ENCODE measurements at places on chromosomes 7 and 10.

DNA sequence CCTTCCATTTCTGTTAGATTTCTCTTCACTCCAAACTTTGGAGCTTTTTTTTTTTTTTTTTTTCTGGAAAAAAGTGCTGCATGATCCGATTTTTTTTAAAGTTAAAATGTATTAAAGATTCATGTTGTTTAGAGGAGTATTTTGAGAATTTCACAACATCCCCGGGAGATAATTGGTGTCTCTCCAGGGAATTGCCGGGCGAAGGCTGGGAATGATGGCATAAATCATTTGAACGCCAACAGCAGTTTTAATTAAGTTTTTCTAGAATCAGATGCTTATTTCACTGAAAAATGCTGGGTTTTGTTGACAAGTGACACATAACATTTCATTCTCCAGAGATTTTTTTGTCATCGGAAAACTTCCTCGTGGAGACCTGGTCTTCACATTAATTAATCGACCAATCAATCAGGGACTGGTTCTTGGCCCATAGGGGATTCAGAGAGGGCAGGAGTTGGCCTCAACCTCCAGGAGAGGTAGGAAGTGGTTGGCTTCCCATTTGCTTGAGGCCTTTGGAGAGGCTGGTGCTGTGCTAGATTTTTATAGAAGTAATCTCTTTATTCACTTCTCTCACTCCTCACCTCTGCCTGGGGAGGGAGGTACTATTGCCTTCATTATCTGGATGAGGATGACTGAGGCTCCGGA, 439.4 kb downstream of the TYW1 start:
- no peak for DNase-seq

DNA sequence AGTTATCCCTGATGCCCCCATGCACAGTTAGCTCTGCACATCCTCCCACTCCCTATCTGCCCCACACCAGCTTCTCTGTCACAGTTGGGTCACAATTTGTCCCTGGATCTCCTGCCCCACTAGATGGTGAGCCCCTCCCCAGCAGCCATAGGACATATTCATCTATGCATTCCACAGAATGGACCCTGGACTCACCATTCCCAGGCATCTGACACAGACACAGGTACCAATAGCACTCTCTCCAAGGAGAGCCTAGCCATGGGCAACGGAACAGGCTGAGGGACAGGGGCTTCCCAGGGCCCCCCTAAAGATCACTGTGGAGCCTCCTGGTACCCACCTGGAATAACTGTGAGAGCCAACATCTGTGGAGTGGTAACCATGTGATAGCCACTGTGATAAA, 34.7 kb upstream of the EEPD1 start:
- DNase-seq: no peak

GRCh38 chr10:101014230-101014884, 14.7 kb downstream of the LZTS2 start:
- DNase-seq: peak; percentile 85

- DNase-seq: no peak
Measured at GRCh38 chr10:71545001-71545400, 148.3 kb downstream of the CDH23 start.

- peak; percentile 68 for DNase-seq
Measured at GRCh38 chr10:61815496-61815895, 86.0 kb upstream of the ARID5B start.

DNA sequence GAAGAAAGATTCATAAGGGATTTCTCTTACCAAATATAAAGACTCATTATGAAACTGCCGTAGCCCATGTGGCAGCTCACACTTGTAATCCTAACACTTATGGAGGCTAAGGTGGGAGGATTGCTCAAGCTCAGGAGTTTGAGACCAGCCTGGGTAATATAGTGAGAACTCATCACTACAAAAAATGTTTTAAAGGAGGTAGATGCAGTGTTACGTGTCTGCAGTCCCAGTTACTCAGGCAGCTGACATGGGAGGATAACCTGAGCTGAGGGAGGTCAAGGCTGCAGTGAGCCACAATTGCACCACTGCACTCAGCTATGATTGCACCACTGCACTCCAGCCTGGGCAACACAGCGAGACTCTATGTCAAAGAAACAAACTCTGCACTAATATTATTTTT, 18.1 kb upstream of the DNA2 start:
- no peak for DNase-seq

GRCh38 chr7:111873963-111874690, 311.8 kb upstream of the IMMP2L start:
- DNase-seq: no peak
